ENCODE measurements at places on chromosomes 6 and 20. TPM values are rescaled to one million over a fixed set of nuclear protein-coding genes. Genes with fewer than 3 reads are reported as not detected.

Gene MOG
- total RNA-seq, result not detected

Gene HSPA1B
- total RNA-seq, result 40.3 TPM

Gene PAX1
- not detected for total RNA-seq

Gene ULBP2
- not detected for total RNA-seq

Gene CFAP61
- 3.0 TPM for total RNA-seq

Gene DEFB124
- total RNA-seq, result not detected

Gene TRIM40
- total RNA-seq, result not detected

Gene LGSN
- total RNA-seq, result not detected

Gene HEBP2
- total RNA-seq, result 8.5 TPM

Gene RFX6
- not detected for total RNA-seq

Gene KIF16B
- total RNA-seq, result 20.6 TPM

Gene SMOC2
- 132 TPM for total RNA-seq

Gene RIPPLY2
- total RNA-seq, result 0.90 TPM

Gene MPC1
- 44.0 TPM for total RNA-seq

Gene VARS2
- 24.5 TPM for total RNA-seq

Gene PPP1R14C
- not detected for total RNA-seq

Gene LY6G5C
- 3.8 TPM for total RNA-seq

Gene SIRPB1
- 1.7 TPM for total RNA-seq

Gene APCDD1L
- 2.1 TPM for total RNA-seq

Gene C6orf58
- total RNA-seq, result not detected

Gene COL9A3
- total RNA-seq, result 75.4 TPM

Gene TFAP2C
- total RNA-seq, result not detected

Gene SCAF8
- total RNA-seq, result 69.3 TPM

Gene ENPP4
- 6.8 TPM for total RNA-seq

Gene DAAM2
- total RNA-seq, result 11.0 TPM

Gene STMND1
- not detected for total RNA-seq

Gene TSBP1
- not detected for total RNA-seq

Gene JPH2
- total RNA-seq, result 133 TPM

Gene BPIFB4
- total RNA-seq, result not detected

Gene TBCC
- 10.2 TPM for total RNA-seq

Gene KCNQ2
- 1.2 TPM for total RNA-seq

Gene ZNF165
- total RNA-seq, result 1.2 TPM

Gene OR2H1
- not detected for total RNA-seq

Gene ELOVL4
- total RNA-seq, result 4.1 TPM

Gene TBPL1
- total RNA-seq, result 29.1 TPM

Gene CRISP3
- 0.35 TPM for total RNA-seq

Gene CCND3
- total RNA-seq, result 94.7 TPM

Gene HMGN4
- 83.0 TPM for total RNA-seq

Gene WFDC5
- total RNA-seq, result not detected

Gene CUL9
- total RNA-seq, result 36.6 TPM

Gene ATP6V1G2
- total RNA-seq, result 1.2 TPM

Gene BPIFB1
- not detected for total RNA-seq

Gene SCUBE3
- total RNA-seq, result not detected

Gene ETV7
- total RNA-seq, result not detected

Gene LY6G6D
- total RNA-seq, result 2.0 TPM

Gene PHACTR3
- 0.59 TPM for total RNA-seq

Gene COL19A1
- 0.28 TPM for total RNA-seq
